ENCODE measurements at places on chromosomes 13 and 19. TPM values are rescaled to one million over a fixed set of nuclear protein-coding genes. Genes with fewer than 3 reads are reported as not detected.

- H3K4me3 ChIP-seq, result peak overlapping the region; percentile 86
- peaks cover 9% of the 10 kb centered on the region for H3K4me1 ChIP-seq
- H3K36me3 ChIP-seq, result no peaks in the 10 kb centered on the region
- H3K27ac ChIP-seq, result peak overlapping the region; percentile 100
Measured at GRCh38 chr13:31160857-31161556, 697 bp downstream of the HSPH1 start.

DNA sequence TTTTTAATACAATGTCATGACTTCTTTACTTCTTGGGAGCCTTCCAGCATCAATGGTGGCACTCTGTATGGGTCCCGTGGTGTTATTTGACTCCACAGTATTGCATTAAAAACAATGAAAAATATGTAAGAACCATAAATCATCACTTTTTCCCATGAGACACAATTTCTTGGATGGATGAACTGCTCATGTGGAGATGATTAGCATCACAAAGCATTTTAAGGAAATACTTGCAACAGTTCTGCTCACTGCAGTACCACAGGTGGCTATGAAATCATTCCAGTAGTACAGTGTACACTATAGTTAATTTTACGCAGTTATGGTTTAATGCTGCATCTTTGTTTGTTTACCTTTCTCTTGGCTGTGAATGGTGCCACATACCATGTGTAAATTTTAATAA is 37.2 kb upstream of the C1QTNF9B start:
- H3K4me3 ChIP-seq, result no peak overlapping the region
- H3K4me1 ChIP-seq, result no peaks in the 10 kb centered on the region
- H3K27ac ChIP-seq, result no peak overlapping the region
- H3K36me3 ChIP-seq, result no peaks in the 10 kb centered on the region

DNA sequence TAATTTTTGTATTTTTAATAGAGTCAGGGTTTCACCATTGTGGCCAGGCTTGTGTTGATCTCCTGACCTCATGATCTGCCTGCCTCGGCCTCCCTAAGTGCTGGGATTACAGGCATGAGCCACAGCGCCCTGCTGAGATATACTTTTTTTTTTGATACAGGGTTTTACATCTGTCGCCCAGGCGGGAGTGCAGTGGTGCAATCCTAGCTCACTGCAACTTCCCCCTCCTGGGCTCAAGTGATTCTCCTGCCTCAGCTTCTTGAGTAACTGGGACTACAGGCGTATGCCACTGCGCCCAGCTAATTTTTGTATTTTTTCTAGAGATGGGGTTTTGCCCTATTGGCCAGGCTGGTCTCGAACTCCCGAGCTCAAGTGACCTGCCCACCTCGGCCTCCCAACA is 2.0 kb downstream of the COLGALT1 start:
- H3K36me3 ChIP-seq, result no peaks in the 10 kb centered on the region
- no peak overlapping the region for H3K27ac ChIP-seq
- DNase-seq, result no peak
- H3K4me3 ChIP-seq, result no peak overlapping the region

- H3K36me3 ChIP-seq, result no peaks in the 10 kb centered on the region
- H3K27me3 ChIP-seq, result no peaks in the 10 kb centered on the region
- no peak overlapping the region for H3K4me3 ChIP-seq
- no peak overlapping the region for H3K27ac ChIP-seq
Measured at GRCh38 chr19:4870025-4870700, 2.7 kb upstream of the PLIN3 start.

GRCh38 chr13:96223231-96223630 is 133.3 kb downstream of the HS6ST3 start:
- H3K4me3 ChIP-seq, result no peak overlapping the region
- DNase-seq, result no peak
- no peaks in the 10 kb centered on the region for H3K36me3 ChIP-seq
- H3K4me1 ChIP-seq, result no peaks in the 10 kb centered on the region
- no peak overlapping the region for H3K27ac ChIP-seq

DNA sequence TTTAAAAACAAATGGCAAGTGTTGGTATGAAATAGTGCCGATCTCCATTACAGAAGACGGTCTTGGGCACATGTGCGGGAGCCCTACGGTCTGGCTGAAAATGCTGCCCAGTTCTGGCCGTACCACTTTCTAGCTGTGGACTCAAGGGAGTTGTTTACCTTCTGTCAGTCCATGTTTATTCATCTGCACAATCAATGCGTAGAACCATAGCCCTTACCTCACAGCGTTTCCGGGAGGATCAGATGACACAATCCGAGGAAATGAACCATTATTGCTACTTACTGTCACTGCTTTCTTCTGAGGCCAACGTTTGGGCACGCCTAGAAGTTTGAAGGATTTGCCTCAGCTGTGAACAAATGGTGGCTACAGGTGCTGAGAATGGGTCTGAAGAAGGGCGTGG is 31.2 kb downstream of the GADD45B start:
- no peaks in the 10 kb centered on the region for H3K27me3 ChIP-seq
- H3K36me3 ChIP-seq, result no peaks in the 10 kb centered on the region
- H3K4me1 ChIP-seq, result no peaks in the 10 kb centered on the region
- H3K4me3 ChIP-seq, result no peak overlapping the region
- no peak overlapping the region for H3K27ac ChIP-seq

GRCh38 chr13:91632086-91632485 is 233.7 kb downstream of the GPC5 start:
- H3K27me3 ChIP-seq, result no peaks in the 10 kb centered on the region
- no peak overlapping the region for H3K27ac ChIP-seq
- no peak overlapping the region for H3K4me3 ChIP-seq
- H3K4me1 ChIP-seq, result no peaks in the 10 kb centered on the region
- DNase-seq, result no peak

- peaks cover 39% of the 10 kb centered on the region for H3K4me1 ChIP-seq
- H3K4me3 ChIP-seq, result no peak overlapping the region
- DNase-seq, result peak; percentile 71
- H3K36me3 ChIP-seq, result no peaks in the 10 kb centered on the region
- no peaks in the 10 kb centered on the region for H3K27me3 ChIP-seq
Measured at GRCh38 chr19:2240881-2241760, 4.5 kb downstream of the SF3A2 start.

- no peaks in the 10 kb centered on the region for H3K36me3 ChIP-seq
- H3K27ac ChIP-seq, result no peak overlapping the region
- no peaks in the 10 kb centered on the region for H3K4me1 ChIP-seq
- H3K4me3 ChIP-seq, result no peak overlapping the region
- DNase-seq, result no peak
Measured at GRCh38 chr13:67139551-67139950, 90.6 kb downstream of the PCDH9 start.

DNA sequence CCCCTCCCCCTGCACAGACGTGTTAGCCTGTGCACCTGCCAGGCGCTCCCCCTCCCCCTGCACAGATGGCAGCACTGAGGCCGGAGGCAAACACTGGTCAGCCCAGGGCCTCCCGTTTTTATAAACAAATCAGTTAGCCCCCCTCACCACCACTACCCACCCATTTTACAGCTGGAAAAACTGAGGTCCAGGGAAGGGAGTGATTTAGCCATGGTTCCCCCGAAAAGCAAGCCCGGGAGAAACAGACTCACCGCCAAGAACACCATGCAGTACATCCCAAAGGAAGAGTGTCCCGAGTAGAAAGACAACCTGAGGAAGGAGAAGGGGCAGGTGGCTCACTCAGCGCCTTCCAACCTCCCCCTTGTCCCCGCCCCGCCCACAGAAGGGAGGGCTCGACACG is 8.7 kb downstream of the PLPP2 start:
- H3K27me3 ChIP-seq, result no peaks in the 10 kb centered on the region
- no peak for DNase-seq

DNA sequence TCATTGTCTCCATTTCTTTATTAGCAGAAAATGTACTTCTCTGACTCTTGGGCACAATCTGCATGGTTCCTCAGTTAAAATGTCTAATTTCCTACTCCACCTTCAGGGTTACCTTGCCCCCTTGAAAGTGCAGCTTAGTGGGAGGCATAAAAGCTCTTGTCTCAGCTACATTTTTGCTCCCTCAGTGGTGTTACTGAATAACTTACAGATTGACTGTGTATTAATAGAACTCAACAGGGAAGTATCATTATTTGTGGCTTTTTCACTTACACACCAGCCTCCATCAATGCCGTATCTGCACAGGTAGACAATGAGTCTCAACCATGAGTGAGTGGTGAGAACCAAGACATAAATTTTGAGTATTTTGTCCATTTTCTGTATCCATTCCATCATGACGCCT is 456.2 kb upstream of the MIR17HG start:
- H3K27ac ChIP-seq, result no peak overlapping the region
- H3K27me3 ChIP-seq, result no peaks in the 10 kb centered on the region
- H3K4me3 ChIP-seq, result no peak overlapping the region

DNA sequence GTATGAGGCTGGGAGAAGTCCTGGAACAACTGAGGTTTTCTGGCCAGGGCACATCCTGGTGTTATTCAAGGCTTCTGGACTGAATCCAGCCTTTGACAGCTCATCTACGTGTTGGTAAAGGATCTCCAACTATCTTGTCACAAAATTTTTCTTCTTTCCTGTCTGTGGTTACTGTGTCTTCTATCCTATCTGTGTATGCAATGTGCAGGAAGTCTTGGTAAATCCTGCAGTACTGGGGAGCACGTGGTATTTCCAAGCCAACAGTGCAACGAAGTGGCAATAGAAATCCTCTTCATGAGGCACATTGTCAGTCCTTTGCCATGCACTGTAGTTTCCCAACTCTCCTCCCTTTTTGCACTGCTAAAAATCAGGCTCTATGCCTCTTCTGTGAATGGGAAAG is 86.7 kb downstream of the ZNF100 start:
- no peaks in the 10 kb centered on the region for H3K27me3 ChIP-seq
- no peak overlapping the region for H3K4me3 ChIP-seq
- no peak overlapping the region for H3K27ac ChIP-seq
- no peaks in the 10 kb centered on the region for H3K4me1 ChIP-seq

- no peak overlapping the region for H3K4me3 ChIP-seq
- H3K27ac ChIP-seq, result no peak overlapping the region
- H3K4me1 ChIP-seq, result no peaks in the 10 kb centered on the region
- no peak for DNase-seq
- H3K36me3 ChIP-seq, result no peaks in the 10 kb centered on the region
Measured at GRCh38 chr13:26320766-26321165, 66.8 kb downstream of the CDK8 start.

DNA sequence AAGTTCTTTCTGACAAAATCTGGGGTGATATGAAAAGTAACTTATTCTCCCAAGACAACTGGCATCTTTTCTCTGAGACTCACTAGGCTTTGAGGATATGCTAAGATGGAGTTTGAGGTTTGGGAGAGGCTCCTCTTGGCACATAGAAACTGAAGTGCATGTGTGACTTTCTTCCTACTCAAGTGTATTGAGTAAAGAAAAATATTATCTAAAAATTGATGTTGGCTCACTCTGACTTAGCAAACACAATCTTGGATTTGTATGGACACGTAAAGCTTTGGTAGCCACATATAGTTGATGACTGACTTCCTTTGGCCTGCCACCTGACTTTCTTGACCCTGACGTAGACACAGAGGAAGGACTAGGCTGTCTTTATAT is 71.1 kb upstream of the KLF12 start:
- no peak for DNase-seq
- no peaks in the 10 kb centered on the region for H3K4me1 ChIP-seq
- H3K36me3 ChIP-seq, result no peaks in the 10 kb centered on the region
- H3K27ac ChIP-seq, result no peak overlapping the region

DNA sequence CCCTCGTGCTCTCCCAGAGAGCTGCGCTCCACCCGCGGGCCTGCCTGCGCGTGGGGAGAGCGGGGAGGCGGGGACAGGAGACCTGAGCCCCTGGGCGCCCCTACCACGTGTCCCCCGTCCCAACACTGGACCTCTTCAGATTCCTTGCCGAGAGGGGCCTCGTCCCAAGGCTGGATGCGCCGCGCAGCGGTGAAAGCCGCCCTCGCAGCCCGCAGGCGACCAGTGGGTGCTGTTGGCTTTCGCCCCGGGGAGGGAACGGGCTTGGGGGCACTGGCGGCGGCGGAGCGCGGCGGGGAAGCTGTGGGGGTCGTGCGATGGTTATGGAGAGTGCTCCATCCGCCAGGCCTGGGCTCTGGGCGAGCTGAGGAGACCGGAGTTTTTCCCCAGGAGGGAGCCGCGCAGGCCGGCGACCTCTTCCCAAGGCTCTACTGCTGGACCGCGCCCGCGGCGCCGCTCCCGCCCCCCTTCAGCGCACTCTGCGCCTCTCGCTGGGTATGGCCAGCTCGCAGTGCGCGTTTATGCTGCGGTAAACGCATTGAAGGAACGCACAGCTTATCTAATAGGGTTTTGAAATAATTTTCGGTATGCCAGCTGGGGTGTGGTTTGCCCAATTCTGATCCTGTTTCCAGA is 17.2 kb upstream of the RNF17 start:
- DNase-seq, result no peak
- no peak overlapping the region for H3K27ac ChIP-seq
- H3K4me3 ChIP-seq, result peak overlapping the region; percentile 37
- H3K4me1 ChIP-seq, result no peaks in the 10 kb centered on the region
- H3K27me3 ChIP-seq, result no peaks in the 10 kb centered on the region

DNA sequence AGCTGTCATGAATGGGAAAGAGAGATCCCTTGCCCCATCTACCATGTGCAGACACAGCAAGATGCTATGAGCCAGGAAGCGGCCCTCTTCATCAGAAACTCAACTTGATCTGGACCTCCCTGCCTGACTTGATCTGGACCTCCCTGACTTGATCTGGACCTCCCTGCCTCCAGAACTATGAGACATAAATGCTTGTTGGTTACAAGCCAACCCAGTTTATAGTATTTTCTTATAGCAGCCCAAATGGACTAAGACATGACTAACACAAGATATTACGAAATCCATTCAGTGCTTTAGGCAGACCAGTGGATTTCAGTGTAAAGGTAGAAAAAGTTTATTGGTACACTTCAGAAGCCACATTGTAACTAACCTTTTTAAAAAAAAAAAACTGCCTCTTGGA is 15.6 kb downstream of the PCID2 start:
- no peak overlapping the region for H3K27ac ChIP-seq
- no peaks in the 10 kb centered on the region for H3K27me3 ChIP-seq
- no peaks in the 10 kb centered on the region for H3K36me3 ChIP-seq
- no peak for DNase-seq
- H3K4me1 ChIP-seq, result no peaks in the 10 kb centered on the region
- no peak overlapping the region for H3K4me3 ChIP-seq

GRCh38 chr13:111122056-111122455 is 6.9 kb downstream of the ARHGEF7 start:
- no peak overlapping the region for H3K4me3 ChIP-seq
- H3K4me1 ChIP-seq, result peaks cover 3% of the 10 kb centered on the region
- H3K36me3 ChIP-seq, result no peaks in the 10 kb centered on the region
- H3K27ac ChIP-seq, result no peak overlapping the region
- DNase-seq, result no peak

- H3K27me3 ChIP-seq, result no peaks in the 10 kb centered on the region
- H3K36me3 ChIP-seq, result no peaks in the 10 kb centered on the region
- DNase-seq, result no peak
- no peaks in the 10 kb centered on the region for H3K4me1 ChIP-seq
Measured at GRCh38 chr13:94228763-94229162, 250.7 kb downstream of the DCT start.

- H3K27ac ChIP-seq, result no peak overlapping the region
- DNase-seq, result peak; percentile 33
- H3K4me1 ChIP-seq, result peaks cover 3% of the 10 kb centered on the region
- no peak overlapping the region for H3K4me3 ChIP-seq
Measured at GRCh38 chr19:28883241-28883693, 329.7 kb downstream of the UQCRFS1 start.

- H3K4me3 ChIP-seq, result no peak overlapping the region
- DNase-seq, result peak; percentile 46
- H3K27me3 ChIP-seq, result no peaks in the 10 kb centered on the region
- no peaks in the 10 kb centered on the region for H3K36me3 ChIP-seq
Measured at GRCh38 chr13:114025714-114026431, 52.0 kb upstream of the C13orf46 start.

Gene BRME1
- total RNA-seq, result 26.3 TPM

Gene LGALS4
- total RNA-seq, result 1.6 TPM

Gene LDLR
- total RNA-seq, result 12.5 TPM

Gene ZNF526
- 12.2 TPM for total RNA-seq

Gene CD177
- 0.39 TPM for total RNA-seq

Gene N4BP2L1
- total RNA-seq, result 13.6 TPM

Gene CEACAM3
- not detected for total RNA-seq

Gene ZNF135
- 19.1 TPM for total RNA-seq

Gene CYP4F2
- 3.3 TPM for total RNA-seq

Gene LILRA2
- total RNA-seq, result 0.87 TPM

Gene ZNF470
- 11.0 TPM for total RNA-seq

Gene GJB2
- 3.1 TPM for total RNA-seq

Data from testis (tissue), 5 donors.